CD4-positive, alpha-beta T cell (primary cell): ENCODE measurements at places on chromosomes 6 and 20. TPM values are rescaled to one million over a fixed set of nuclear protein-coding genes. Genes with fewer than 3 reads are reported as not detected.
A peak's percentile ranks its signal among the peaks of the same experiment; 100 is the strongest.

DNA sequence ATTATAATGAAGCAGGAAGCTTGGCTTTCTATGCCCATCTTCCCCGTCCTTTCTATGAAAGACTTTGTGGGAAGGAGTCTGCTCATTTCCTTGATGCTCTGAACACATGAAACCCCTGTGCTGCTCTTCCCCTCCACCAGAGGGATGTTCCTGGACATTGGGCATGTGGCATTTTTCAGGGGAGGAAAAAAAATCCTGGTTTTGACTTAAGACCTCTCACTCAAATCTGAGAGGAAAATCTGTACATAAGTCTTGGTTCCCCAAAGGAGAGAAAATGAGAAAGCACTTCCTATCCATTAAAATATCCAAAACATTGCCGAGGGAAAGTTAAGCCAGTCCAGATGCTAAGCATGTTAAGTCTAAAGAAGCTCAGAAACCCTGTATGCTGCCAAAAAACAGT lies 393.0 kb downstream of the PAX1 start:
- no peak for DNase-seq

- DNase-seq = no peak
Measured at GRCh38 chr6:64504503-64504902, 868.9 kb downstream of the PHF3 start.

The KDM1B gene
- total RNA-seq = 6.0 TPM

The MYMX gene
- not detected for total RNA-seq

DNA sequence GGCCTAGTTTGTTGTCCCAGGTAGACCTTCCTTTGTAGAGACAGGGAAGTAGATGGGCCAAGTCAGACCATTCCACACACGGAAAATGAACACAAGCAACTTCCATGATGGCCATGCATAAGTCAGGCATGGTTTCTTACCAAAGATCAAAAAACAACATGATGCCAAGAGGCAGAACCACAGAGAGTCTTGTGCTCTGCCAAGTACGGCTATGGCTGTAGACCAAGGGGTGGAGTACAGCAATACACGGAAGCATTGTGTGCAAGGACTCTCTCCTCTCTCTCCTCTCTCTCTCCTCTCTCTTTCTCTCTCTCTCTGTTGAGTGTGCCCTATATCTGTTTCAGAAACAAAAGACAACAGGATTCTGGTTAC lies 4.8 kb upstream of the DUSP22 start:
- no peak for DNase-seq

The DDO gene
- not detected for total RNA-seq

DNA sequence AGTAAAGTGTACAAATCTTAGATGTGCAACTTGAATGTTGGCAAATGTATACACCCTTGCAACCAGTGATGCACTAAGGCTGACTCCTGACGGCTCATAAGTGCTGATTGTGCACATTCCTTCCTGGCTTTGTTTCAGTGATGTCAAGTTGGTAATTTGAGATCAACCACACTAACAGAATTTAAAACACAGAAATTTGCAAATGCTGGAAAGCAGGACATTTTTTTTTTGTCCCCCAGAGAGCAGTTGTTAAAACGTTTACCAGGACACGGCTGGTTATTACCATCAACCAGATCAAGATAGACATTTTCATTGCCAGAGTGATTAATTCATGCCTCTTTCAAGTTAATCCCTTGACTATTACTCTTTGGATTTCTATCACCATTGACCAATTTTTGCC lies 735.6 kb downstream of the RFPL4B start:
- no peak for DNase-seq

DNA sequence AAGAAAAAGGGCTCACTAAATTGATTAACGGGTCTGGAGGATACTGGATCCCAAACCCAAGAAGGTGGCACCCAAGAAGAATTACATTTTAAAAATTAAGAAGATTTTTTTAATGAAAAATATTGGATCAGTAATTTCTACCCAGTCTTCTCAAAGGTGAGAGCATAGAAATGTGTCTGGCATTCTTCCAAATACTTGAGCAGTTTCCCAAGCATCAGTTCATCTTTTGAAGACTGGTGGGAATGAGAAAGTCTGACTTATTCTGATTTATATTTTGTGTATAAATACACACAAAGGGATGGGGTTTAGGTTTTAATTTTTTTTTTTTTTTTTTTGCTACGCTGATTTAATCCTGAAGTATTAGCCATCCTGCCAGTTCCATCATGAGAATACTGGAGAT lies 3.3 kb downstream of the MGME1 start:
- DNase-seq = no peak

The JAG1 gene
- total RNA-seq = 0.77 TPM

The ALDH8A1 gene
- 1.6 TPM for total RNA-seq

The COL10A1 gene
- not detected for total RNA-seq

GRCh38 chr20:48139262-48140041 lies 354.2 kb upstream of the SULF2 start:
- DNase-seq = no peak

The UBD gene
- not detected for total RNA-seq

The WFDC2 gene
- not detected for total RNA-seq

The FRK gene
- total RNA-seq = not detected

The ZC2HC1B gene
- total RNA-seq = not detected

- peak; percentile 56 for DNase-seq
Measured at GRCh38 chr6:13427801-13428582, 59.4 kb downstream of the GFOD1 start.

The SLC12A5 gene
- 1.3 TPM for total RNA-seq

DNA sequence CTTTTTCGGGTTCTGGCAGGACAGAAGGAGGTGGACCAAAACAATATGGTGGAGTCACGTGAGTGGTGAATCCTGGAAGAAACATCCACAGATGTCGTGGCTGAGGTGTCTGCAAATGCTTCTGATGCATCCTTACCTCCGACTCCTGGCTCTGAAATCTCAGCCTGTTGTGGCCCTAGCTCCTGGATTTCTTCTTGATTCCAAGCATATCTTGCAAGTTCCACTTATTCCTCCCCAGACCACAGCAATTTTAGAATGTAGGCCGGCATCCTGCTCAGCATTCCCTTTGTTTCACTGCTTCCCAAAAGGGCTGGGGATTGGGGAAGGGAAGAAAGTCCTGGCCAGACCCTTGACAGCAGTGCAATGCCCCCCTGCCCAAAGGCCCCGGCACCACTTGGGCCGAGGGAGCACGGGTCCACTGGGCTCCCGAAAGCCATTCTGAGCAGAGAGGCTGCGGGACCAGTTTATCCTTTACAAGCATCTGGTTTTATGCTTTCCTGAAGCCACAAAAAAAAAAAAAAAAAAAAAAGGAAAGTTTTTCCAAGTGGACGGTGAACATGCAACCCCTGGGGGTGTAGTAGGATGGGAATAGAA lies 200.9 kb upstream of the RNF24 start:
- DNase-seq = no peak

DNA sequence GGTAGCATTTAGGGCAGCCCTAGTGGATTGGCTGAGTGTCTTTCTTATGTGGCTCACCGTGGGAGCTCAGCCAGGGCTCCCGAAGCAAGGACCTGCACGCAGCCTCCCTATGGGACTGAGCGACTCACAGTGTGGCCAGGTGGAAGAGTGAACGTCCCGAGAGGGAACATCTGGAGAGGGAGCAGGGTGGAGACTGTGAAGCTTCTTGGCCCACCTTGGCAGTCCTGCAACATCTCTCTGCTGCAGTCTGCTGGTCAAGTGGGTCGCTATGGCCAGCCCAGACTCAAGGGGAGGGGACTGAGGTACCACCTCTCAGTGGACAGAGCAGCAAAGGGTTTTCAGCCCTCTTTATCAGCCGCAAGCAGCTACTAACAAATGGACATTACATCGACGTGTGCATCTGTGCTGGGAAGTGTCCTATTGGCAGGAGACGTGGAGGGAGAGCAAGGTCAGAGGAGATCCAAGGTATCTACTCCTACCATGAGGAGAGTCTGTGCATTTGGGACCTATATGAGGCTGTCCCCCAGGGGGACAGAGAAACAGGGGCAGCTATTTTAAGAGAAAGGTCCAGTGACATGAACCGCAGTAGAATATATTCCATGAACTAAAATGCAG lies 49.0 kb upstream of the NXT1 start:
- no peak for DNase-seq

The CLVS2 gene
- total RNA-seq = not detected

The VSX1 gene
- total RNA-seq = not detected

GRCh38 chr6:151181706-151182363 lies 57.9 kb upstream of the AKAP12 start:
- DNase-seq = no peak

DNA sequence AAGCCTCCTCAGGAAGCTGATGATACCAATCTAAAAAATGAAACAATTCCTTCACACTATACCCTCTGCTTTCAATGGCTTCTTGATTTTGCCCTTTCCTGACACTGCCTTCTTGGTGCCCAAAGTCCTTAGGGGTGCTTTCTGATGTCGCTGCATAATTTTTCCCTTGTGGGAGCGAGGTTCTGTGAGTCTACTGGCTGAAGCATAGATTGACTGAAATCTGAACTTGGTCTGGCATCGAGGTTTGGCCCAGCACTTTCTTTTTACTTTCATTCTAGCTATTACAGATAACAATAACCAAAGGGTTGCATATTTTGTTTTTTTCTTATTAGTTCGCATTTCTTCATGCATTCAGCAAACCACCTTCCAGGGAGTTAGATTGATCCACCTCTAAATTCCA lies 65.8 kb downstream of the E2F3 start:
- DNase-seq = no peak

GRCh38 chr6:43871933-43872332 lies 101.9 kb downstream of the VEGFA start:
- no peak for DNase-seq

The BPI gene
- total RNA-seq = not detected

GRCh38 chr6:29968130-29968529 lies 25.8 kb downstream of the HLA-A start:
- DNase-seq = no peak

The CNR1 gene
- total RNA-seq = not detected

- no peak for DNase-seq
Measured at GRCh38 chr6:110255211-110255750, 75.1 kb downstream of the CDC40 start.

The EPPIN gene
- total RNA-seq = not detected

DNA sequence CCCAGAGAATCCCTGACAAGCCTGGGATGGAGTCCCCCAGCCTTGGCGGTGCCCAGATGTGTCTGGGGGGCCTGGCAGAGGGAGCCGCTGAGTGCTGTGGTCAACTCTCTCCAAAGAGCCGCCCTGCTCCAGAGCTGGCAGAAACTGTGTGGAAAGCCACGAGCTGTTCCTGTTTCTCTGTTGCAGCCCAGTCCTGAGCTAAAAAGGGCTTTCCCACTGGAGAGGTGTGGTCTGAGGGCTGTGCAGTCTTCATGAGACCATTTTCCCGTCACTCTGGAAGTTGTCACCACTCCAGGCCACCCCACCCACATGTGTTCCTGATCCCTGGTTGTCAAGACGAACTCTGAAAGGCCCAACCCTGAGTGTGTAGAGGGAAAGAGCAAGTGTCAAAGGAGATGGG lies 99.7 kb upstream of the KCNK16 start:
- no peak for DNase-seq

The HRH3 gene
- not detected for total RNA-seq
